CD4-positive, CD25-positive, alpha-beta regulatory T cell (primary cell): ENCODE measurements at places on chromosomes 4 and X. TPM values are rescaled to one million over a fixed set of nuclear protein-coding genes. Genes with fewer than 3 reads are reported as not detected.
A peak's percentile ranks its signal among the peaks of the same experiment; 100 is the strongest.

DNA sequence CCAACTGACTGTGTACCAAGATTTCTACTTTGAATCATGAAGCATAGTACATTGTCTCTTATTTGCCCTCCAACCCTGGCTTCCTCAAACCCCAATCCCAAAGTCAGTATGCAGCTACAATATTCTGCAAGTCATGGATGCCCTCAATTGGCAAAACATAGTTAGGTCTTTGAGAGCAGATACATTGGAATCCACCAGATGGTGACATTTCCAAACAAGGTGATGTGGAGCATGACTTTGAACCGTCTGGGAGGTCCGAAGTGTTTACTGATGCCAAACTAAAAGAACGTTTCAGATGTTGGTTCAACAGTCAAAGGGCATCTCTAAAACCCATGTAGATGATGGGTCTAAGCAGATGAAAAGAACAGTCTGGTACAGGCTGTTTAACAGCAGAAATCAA is 43.7 kb upstream of the FRMD7 start:
- DNase-seq = no peak

DNA sequence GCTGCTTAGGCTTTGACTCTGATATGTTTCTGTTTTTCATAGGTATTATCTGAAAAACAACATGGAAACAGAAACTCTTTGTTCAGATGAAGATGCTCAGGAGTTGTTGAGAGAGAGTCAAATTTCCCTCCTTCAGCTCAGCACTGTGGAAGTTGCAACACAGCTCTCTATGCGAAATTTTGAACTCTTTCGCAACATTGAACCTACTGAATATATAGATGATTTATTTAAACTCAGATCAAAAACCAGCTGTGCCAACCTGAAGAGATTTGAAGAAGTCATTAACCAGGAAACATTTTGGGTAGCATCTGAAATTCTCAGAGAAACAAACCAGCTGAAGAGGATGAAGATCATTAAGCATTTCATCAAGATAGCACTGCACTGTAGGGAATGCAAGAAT is 238.6 kb downstream of the RAPGEF2 start:
- DNase-seq = no peak

DNA sequence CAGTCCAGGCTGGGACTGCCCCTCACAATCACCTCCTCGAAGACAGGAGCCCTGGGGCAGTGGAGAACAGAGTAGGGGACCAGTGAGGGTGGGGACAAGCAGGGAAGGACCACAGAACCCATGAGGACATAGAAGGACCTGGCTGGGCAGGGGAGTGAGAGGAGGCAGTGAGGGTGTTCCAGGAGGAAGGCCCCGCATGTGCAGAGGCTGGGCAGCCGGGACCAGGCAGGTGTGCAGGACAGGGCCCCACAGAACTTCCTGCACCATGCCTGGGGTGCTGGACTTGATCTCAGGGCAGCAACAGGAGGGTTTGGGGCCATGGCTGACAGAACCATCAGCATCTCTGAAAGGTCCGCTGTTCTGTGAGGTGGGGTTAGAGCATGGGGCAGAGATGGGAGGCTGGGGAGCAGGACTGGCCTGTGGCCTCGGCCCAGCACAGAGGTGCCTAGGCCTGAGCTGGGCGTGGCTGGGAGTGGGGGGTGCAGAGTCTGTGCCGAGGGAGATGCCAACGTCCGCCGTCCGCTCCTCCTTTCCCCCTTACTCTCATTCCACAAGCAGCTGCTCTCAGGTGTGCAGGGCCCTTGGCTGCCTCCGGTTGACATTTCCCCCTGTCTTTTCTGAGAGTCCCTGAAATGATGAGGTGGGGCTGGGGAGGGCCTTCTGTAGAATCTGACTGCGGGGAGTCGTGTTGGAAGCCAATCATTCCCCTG is 40.8 kb downstream of the EVC start:
- no peak for DNase-seq

GRCh38 chr4:24570172-24570571 is 14.2 kb downstream of the DHX15 start:
- no peak for DNase-seq

- DNase-seq = no peak
Measured at GRCh38 chrX:107673431-107673830, 45.1 kb downstream of the PRPS1 start.

GRCh38 chr4:190018201-190018920 is 8.7 kb downstream of the FRG2 start:
- no peak for DNase-seq

- DNase-seq = no peak
Measured at GRCh38 chrX:82756272-82756671, 751.8 kb upstream of the POU3F4 start.

The MAPK10 gene
- total RNA-seq = 0.72 TPM

The FAM47A gene
- total RNA-seq = not detected

The UGT2A1 gene
- not detected for total RNA-seq

- DNase-seq = no peak
Measured at GRCh38 chr4:138259271-138259670, 17.1 kb upstream of the SLC7A11 start.

DNA sequence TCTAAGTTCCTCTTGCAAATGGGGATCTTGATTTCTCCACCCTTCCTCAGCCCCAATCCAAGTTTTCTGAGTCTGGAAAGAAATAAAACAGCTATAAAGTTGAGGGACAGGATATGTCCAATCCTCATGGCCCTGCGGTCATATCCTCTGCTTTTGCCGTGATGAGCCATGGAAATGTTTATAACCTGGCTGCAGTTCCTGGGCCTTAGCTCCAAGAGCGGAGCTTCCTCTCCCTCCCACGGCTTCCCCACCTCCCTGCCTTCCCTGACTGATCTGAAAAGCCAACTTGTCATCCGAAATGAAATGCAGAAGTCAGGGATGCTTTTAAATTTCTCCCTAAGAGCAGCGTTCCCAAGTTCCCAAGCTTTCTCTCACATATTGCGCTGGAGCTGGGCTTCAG is 221.5 kb upstream of the SFRP2 start:
- no peak for DNase-seq

DNA sequence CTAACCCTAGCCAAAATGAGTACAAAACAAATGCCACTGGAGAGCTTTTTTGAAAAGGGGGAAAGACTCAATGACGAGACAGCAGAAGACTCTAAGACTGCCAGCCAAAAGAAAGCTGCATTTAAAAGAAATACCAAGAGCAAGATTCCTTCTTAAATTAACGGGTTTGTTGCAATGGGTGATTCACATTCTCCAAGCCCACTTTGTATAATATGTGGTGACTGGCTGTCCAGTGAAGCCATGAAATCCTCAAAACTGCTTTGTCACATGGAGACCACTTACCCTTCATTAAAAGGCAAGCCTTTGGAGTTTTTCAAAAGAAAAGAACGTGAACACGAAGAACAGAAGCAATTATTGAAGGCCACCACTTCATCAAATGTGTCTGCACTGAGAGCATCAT is 68.2 kb downstream of the MRPL1 start:
- DNase-seq = no peak

The GNRHR gene
- total RNA-seq = not detected

The GLOD5 gene
- total RNA-seq = not detected

The HAND2 gene
- total RNA-seq = not detected

DNA sequence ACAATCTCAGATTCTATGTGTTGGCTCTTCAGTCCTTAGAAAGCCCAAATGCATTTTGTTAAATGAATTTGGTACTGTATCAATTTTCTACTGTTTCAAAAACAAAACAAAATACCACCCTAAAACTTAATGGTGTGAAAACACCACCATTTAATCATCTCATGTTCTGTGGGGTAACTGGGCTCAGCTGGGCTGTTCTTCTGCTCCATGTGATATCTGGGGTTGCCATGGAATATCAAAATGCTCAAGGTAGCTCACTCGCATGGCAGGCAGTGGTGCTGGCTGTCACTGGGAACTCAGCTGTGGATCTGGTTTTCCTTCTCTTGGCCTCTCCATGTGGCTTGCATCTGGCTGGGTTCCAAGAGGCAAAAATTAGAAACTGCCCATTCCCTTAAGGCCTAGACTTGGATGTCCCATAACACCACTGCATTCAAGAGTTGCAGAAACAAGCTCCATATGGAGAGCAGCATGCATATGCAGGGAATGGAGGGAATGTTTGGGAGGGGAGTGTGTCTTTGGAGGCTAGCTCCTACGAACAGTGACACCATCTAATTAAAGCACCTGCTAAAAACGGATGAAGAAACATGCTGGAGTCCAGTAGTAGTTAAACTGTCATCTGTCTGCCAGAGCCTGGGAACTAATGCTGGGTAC is 279.2 kb downstream of the STK32B start:
- no peak for DNase-seq

GRCh38 chrX:101973066-101973465 is 41.2 kb upstream of the ZMAT1 start:
- DNase-seq = no peak

GRCh38 chrX:20951016-20951810 is 423.0 kb upstream of the CNKSR2 start:
- no peak for DNase-seq

GRCh38 chrX:19758539-19758938 is 128.9 kb downstream of the SH3KBP1 start:
- DNase-seq = no peak

DNA sequence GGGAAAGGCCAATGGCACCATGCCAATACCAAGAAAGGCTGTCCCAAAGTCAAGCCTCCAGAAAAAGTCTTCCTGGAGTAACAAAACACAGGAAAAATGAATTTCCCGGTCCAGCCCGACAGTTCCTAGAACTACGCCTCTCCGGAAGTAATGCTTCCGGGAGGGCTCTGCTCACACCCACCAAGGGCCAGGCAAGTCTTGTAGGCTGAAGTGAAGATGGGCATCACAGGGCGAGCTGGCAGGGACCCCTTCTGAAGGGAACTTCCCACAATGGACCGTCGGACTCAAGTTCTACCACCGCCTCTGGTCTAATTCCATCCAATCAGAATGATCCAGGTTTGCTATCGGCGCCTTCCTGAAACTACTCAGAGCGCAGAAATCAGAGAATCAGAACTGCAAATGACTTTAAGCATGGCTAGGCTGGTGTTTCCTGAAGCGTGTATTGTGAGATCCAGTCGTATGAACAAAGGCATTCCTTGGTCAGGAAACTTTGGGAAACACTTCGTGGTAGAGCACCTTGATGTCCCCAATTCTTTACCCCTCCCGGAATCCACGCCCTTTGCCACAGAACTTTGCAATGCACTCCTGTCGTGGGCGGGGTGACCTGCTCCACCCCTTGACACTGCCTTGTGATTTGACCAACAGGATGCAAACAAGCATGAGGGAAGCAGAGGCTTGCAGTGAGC is 127.8 kb downstream of the BCOR start:
- peak; percentile 10 for DNase-seq

GRCh38 chr4:70943114-70943513 is 40.9 kb downstream of the MOB1B start:
- no peak for DNase-seq

DNA sequence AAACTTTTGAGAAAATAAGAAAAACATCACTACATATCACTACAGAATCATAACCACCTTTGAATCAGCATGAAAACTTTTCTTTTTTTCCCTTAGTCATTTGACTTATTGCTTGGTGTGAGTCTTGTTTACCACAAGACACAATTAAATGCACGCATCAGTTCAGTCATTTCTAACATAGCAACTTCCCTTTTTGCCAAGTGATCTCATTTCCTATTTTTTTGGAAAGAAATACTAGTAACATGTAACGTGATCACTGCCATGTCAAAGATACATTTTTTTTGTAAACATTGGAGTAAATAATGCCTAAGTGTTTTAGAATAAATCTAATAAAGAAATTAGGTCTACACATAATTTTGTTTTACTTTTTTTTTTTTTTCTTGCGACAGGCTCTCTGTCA is 5.1 kb upstream of the CXCL8 start:
- no peak for DNase-seq

GRCh38 chr4:114674080-114674479 is 75.5 kb downstream of the UGT8 start:
- DNase-seq = no peak

GRCh38 chr4:35643661-35644060 is 600.7 kb downstream of the ARAP2 start:
- DNase-seq = no peak

DNA sequence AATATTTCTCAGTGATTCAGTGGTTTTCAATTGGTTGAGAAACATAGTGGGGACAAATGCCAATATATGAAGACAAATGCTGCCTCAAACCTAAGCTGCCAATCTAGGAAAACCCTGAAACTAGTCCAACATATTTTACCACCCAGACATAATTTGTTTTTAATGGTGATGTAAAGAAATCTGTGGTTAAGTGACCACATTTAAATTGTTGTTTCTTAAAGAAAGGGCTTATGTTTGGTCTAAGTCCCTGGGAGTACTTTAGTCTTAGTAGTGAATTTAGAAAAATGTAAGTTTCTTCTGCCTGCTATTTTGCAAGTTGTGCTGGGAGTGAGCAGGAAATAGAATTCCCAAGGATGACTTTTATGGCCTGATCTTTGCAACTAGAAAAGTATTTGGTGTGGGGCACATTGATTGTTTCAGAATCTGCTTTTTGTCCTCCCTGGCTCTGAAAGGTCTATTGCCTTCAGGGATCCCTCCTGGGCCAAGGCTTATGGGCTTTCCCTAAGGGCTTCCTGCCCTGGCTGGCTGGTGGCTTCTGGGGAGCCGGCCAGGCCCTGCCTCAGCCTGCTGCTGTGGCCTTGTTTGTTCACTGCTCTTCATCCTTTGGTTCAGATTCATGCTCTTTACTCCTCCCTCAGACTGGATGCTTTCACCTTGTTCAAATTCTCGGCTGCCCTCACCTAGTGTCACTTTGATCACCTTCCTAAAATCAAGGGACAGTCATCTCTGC is 169.8 kb upstream of the JADE1 start:
- no peak for DNase-seq
